ENCODE measurements at places on chromosomes 11 and 22.

GRCh38 chr11:36803084-36803483, 205.0 kb upstream of the RAG2 start:
- no peak for DNase-seq

GRCh38 chr11:87971354-87971753, 203.9 kb downstream of the RAB38 start:
- no peak for DNase-seq

GRCh38 chr11:119615882-119616196, 113.2 kb downstream of the NECTIN1 start:
- DNase-seq = no peak

GRCh38 chr22:37740455-37741311, 43.8 kb downstream of the TRIOBP start:
- no peak for DNase-seq

GRCh38 chr22:21444701-21445436, 22.3 kb upstream of the TMEM191C start:
- no peak for DNase-seq

DNA sequence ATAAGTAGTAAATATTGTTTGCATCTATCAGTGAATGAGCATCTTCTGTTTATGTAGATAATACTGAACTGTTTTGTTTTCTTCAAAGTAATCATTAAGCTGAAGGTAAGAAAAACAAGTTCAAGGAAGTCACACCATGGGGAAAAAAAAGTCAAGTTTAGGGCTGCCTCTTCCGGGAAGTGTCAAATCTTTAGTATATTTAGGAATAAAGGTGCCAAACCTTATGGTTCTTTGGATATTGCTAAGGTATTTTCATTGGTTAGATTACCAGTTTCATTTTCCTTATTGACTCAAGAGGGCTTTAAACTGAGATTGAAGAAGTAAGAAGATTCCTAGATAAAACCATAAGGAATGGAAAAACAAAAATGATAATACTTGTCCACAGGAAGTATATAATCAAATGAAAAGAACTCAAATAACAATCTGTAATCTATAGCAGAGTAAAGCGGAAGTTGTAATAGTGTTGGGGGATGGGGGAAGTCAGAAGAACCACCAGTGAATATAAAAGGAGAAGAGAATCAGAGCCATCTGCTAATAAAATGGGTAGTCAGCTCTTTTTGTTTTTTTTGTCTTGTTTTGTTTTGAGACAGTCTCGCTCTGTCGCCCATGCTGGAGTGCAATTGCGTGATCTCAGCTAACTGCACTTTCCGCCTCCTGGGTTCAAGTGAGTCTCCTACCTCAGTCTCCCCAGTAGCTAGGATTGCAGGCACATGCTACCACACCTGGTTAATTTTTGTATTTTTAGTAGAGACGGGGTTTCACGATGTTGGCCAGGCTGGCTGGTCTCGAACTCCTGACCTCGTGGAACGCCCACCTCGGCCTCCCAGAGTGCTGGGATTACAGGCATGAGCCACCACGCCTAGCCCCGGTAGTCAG, 2.3 kb downstream of the ATM start:
- no peak for DNase-seq

DNA sequence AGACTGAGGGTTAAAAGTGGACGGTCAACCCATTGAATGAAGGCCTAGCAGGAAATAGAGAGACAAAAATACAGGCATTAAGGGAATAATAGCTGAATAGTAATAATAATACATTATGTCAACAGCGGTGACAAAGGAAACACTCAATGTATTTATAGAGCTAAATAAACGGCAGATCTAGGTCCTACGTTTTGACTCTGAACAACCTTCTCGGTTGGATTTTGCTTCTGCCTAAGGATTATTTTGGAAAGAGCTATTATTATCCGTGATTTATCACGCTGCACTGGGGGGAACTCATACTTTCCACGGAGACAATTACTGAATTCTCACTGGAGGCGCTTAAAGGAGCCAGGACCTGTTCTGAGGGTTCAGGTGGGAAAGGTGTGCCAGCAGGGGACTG, 118.2 kb upstream of the KIRREL3 start:
- DNase-seq = no peak

DNA sequence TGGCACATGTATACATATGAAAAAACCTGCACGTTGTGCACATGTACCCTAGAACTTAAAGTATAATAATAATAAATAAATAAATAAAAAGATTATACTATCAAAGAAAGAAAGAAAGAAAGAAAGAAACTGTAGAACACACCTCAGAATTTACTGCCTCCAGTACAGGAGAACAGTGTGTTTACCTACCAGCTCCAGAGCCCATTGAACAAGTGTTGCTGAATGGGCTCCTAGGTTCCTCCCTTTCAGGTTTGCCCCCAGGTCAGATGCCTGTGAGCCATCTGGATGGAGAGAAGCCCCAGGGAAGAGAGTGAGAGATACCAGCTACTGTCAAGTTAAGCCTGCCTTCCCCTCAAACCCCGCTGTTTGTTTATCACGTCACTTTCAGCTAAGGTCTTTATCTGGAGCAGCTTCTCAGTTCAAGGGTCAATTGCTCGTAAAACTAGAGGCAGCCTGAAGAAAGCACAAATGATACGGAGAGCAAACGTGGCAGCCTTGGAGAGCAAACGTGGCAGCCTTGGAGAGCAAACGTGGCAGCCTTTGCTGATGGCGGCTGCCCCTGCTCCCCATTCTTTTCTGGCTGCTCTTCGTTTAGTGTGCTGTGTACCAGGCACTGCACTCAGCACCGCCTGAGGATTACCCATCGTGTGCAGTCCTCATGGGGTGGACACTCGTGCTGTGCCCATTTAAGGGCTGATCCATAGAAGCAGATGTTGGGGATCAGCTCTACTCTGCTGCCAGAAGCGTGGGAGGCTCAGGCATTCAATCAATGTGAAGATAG, 111.7 kb downstream of the ADAMTS15 start:
- DNase-seq = no peak

DNA sequence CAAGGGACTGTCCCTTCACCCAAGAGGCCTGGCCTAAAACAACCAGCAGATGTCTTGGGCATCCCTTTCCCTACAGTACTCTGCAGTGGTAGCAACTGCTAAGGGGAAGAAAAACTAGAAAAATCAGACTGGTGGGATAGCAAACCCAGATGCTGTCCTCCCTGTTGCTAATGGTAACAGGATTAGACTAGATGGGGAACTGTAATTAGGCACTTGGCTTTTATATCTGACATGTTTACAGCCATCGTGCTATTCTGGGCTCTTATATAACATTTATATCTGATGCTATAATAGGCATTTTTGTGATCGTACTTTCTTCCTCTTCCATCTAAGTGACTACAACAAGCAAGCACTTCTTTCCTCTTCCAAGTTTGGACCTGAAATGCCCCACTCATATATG, 316.7 kb downstream of the DLG2 start:
- DNase-seq = no peak

DNA sequence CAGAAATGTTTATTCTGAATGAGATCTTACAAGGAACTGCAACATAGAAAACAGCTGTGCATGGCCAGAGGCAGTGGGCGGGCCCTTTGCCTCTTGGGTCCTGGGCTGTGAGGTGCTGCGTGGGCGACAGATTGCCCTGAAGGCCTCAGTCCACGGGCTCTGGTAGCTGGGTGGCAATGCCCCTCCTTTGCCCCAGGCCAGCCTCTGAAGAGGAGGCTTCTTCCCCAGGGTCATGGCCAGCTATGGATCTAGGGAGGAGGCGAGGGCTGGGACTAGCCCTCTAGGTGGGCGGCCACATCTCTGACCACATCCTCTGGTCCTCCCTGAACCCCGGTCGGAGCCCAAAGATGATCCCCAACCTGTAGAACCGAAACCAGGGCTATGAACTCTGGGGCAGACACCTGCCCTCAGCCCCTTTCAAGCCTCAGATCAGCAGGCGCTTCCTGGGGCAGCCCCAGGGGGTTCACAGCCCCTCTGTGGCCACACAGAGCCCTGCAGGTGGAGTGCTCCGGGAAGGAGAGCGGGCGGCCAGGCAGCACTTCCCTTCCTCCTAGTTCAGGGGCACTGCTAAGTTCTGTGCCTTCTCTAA, 6.6 kb upstream of the CDC42BPG start:
- DNase-seq = no peak

DNA sequence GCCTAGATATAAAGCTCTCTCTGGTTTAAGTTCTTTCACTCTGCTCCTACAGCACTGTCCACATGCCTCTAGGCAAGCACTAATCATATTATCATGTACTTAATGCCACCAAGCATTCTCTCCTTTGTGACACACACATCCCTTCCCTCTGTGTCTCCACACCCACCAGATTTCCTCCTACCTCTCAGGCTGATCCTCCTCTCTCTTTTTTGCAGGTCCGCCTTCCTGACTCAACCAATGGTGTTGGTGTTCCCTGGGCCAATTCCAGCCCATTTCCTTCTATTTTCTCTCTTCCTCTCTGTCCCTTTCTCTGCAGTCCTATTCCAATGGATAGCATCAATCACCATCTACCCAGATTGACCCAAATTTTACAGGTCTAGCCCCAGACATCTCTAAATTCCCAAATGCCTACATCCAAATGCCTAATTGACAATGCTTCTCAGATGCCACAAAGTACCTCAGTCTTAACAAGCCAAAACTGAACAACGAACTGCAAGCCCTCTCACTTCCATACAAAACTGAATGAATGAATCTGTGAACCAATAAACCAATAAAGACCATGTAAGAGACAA, 504 bp upstream of the ZNF215 start:
- DNase-seq = no peak

GRCh38 chr22:46972256-46972655, 209.8 kb downstream of the TBC1D22A start:
- no peak for DNase-seq

- DNase-seq = no peak
Measured at GRCh38 chr22:38751422-38752346, 4.1 kb downstream of the SUN2 start.

DNA sequence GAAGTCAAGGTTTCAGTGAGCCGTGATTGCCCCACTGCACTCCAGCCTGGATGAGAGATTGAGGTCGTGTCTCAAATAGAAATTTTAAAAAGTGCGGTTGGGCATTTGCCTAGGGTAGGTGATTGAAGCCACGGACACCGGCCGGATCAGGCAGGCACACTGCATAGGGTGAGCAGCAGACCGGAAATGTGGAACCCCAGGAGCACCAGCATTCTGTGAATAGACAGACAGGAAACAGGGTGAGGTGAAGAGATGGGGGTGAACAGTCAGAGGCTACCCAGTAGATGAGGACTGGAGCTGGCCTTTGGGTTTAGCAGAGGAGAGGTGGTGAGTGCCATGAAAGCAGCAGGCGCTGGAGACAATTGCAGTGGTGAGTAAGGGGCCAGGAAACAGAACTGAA, 43.5 kb downstream of the PPFIA1 start:
- DNase-seq = no peak

DNA sequence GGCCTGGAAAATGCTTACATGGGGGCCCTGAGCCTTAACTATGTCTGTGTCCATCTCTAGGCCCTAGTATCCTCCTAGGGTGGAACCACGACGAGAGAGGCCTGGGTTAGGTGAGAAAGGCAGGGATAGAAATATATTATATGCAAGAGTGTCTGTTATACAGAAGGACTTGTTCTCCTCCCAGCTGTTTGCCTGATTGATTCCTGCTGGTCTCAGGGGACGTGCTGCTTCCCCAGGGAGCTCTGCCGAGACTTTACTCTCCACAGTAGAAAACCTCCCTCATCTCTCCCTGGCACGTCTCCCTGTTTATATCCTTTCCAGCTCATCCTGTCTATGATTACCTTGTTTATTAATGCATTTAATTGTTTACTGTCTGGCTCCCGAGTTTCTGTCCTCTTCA, 132.6 kb downstream of the MIAT start:
- DNase-seq = no peak

- no peak for DNase-seq
Measured at GRCh38 chr11:98155696-98156095, 865.1 kb upstream of the CNTN5 start.

DNA sequence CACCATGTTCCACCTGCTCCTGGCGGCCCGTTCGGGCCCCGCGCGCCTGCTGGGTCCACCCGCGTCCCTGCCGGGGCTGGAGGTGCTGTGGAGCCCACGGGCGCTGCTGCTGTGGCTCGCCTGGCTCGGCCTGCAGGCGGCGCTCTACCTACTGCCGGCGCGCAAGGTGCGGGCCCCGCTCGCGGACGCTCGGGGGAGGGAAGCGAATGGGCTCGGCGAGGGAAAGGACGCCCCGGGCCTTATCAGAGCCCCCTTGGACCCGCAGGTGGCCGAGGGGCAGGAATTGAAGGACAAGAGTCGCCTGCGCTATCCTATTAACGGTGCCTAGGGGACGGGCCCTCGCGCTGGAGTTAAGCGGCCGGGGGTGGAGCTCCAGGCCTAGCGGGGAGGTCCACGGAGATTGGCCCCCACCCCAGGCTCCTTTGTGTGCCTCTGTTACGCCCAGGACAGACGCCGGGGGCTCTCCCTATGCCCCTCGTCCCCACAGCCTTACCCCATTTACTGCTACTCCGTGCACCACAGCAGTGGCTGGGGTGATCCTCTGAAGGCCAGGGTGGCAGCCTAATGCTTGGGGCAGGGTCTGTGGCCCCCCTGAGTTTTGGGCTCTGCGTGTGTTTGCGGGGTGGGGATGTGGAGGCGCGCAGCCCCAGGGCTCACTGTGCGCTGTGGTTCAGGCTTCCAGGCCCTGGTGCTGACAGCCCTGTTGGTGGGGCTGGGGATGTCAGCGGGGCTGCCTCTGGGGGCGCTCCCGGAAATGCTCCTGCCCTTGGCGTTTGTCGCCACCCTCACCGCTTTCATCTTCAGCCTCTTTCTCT, 1.1 kb downstream of the TM7SF2 start:
- no peak for DNase-seq

DNA sequence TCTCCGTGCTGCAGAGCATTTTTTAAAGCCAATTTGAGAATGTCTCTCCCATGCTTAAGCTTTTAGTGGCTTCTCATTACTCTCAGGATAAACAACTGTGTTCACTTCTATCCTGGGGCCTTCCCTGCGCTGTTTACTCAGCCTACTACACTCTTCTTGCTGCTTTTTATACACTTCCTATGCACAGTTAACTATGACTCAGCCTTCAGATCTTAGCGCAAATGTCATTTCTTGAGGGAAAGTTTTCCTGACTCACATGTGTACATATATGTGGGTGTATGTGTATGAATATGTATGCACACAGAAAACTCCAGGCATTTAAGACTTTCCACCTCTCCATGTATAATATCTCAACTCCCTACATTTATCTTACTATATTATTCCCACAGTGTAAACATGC, 9.8 kb downstream of the THAP12 start:
- DNase-seq = peak; percentile 46

Measured in foreskin melanocyte (primary cell).